ENCODE measurements at places on chromosomes 13 and 19.

GRCh38 chr19:8550070-8550469 lies 27.2 kb downstream of the MYO1F start:
- DNase-seq: no peak

- DNase-seq: no peak
Measured at GRCh38 chr19:12272386-12272785, 22.3 kb downstream of the ZNF44 start.

- no peak for DNase-seq
Measured at GRCh38 chr13:112997188-112998130, 28.4 kb downstream of the MCF2L start.

- DNase-seq: no peak
Measured at GRCh38 chr13:99665711-99666110, 164.4 kb downstream of the TM9SF2 start.

- DNase-seq: no peak
Measured at GRCh38 chr13:25715760-25716159, 336.1 kb downstream of the SHISA2 start.
